ENCODE measurements at places on chromosomes 4 and X. TPM values are rescaled to one million over a fixed set of nuclear protein-coding genes. Genes with fewer than 3 reads are reported as not detected.

DNA sequence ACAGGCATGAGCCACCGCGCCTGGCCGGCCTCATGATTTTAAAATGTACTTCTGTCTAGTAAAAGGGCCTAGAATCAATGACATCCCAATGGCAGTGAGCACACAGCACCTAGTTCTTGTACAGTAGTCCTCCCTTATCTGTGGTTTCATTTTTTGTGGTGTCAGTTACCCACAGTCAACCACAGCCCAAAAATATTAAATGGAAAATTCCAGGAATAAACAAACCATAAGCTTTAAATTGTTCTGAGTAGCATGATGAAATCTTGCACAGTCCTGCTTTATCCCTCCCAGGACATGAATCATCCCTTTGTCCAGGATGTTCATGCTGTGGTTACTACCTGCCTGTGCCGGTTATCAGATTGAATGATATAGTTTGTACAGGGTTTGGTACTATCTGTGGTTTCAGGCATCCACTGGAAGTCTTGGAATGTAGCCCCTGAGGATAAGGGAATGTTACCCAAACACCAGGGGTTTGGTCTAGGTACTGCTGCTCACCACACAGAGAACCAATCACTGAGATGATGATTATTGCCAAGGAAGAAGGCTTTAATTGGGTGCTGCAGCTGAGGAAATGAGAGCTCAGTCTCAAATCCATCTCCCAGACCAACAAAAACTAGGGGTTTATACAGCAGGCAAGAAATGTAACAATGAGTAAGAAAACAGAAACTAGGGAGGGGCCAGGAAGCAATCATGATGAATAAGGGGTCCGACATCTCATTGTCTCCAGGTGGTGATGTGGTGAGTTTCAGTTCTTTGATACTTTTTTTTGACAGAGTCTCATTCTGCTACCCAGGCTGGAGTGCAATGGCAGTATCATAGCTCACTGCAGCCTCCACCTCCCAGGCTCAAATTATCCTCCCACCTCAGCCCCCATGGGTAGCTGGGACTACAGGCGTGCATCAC lies 16.2 kb upstream of the FHL1 start:
- DNase-seq = no peak

DNA sequence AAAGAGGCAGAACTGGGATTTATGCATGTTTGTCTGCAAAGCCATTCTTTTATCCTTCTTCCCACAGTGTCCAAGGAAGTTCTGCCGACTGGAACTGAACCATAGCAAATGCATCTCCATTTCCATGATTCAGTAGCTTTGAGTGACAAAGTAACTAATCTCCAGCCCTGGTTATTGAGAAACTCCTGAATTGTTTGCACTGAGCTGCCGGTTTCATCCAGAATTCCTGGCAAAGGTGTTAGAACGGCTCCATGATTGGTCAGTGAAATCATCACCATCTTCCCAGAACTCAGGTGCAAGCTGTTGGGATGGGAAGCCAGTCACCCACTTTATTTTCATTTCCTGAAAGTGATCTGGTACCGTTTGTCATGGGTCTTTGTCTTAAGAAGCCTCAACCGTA lies 47.0 kb upstream of the SLC34A2 start:
- DNase-seq = no peak

GRCh38 chrX:10174810-10175209 lies 18.0 kb downstream of the CLCN4 start:
- DNase-seq = no peak

DNA sequence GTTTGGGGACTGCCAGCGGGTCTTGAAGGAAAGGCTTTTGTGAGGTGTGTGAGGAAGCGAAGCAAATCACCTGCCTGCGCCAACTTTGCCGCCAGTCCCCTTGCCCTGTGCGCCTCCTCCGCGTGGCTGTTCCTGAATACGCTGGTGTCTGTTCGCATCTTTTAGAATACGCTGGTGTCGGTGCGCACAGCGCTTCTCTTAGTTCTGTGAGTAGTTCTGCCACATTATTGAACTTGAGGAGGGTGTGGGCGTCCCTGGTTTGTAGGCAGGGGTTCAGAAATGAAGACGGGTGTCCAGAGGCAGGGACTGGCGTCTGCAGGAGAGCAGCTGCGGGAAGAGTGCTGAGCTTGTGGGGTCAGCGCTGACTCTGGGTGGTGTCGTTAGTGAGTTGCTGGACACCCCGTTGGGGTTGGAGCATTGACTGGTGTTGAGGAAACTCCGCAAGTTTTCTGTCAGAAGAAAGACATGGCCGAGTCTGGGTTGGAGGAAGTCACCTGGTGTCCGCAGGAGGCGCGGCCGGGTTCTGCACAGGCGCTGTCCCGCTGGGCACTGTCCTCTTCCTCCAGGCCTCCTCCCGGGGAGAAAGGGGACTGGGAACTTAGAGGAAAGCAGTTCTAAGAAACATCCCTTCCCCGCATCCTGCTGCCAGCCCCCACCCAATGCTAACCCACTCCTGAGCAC lies 930 bp downstream of the ZNF718 start:
- no peak for DNase-seq

Gene HMGB2
- total RNA-seq = 172 TPM

Gene AFM
- not detected for total RNA-seq

DNA sequence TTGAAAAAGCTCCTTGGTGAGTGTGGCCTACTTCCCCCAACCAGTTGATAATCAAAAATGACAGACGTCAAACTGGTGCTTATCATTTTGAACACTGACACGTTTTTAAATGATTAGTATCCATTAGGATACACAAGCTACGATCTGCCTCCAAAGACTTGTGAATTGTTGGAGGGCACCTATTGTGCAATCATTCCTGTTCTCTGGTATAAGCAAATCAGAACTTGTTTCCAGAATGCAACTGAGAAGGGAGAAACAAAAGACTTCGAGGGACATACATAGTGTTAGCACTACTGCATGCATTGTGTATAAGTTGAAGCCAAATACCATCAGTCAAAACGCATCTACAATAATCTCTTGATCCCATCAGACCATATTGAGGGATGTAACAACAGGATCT lies 11.6 kb downstream of the NPY2R start:
- DNase-seq = no peak

Gene PPARGC1A
- not detected for total RNA-seq

DNA sequence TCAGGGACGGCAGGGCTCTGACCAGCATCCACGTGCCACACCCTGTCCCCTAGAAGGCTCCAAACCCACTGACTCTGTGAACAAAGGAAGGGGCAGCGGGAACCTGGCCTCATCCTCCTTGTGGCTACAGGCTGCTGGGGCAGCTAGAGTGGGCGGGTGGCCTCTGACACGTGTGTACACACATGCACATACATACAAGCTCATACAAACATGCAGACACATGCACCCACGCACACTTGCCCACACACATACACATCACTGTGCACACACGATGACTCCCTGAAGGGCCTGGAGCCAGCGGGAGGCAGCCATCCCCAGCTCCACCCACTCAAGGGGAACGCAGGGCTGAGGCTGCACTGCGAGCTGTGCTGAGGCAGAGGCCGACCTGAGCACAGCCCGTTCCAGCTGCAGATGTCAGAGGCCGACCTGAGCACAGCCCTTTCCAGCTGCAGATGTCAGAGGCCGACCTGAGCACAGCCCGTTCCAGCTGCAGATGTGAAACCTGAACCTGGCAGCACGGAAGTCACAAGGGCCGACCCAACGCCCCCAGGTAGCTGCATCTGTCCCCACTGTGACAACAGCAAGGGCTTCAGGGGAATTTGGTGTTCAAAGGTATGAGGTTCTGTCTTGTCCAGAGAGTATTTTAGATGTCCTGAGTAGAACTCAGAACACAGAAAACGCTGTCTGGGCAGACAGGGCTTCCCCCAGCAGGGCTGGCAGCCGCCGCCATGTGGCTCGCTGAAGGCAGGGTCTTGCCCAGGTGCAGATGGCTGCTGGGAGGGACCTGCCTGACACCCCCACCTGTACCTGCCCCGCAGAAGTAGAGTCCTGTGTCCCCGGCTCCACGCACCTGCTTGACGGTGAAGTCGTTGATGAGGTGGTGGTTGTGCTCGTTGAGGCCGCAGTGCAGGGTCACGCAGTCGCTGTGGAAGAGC lies 33.5 kb downstream of the CTBP1 start:
- no peak for DNase-seq

Gene H2AZ1
- 99.6 TPM for total RNA-seq

Gene POF1B
- total RNA-seq = not detected

Gene SMARCA1
- 0.35 TPM for total RNA-seq

- no peak for DNase-seq
Observed at GRCh38 chr4:795726-796119, 30.2 kb downstream of the CPLX1 start.

DNA sequence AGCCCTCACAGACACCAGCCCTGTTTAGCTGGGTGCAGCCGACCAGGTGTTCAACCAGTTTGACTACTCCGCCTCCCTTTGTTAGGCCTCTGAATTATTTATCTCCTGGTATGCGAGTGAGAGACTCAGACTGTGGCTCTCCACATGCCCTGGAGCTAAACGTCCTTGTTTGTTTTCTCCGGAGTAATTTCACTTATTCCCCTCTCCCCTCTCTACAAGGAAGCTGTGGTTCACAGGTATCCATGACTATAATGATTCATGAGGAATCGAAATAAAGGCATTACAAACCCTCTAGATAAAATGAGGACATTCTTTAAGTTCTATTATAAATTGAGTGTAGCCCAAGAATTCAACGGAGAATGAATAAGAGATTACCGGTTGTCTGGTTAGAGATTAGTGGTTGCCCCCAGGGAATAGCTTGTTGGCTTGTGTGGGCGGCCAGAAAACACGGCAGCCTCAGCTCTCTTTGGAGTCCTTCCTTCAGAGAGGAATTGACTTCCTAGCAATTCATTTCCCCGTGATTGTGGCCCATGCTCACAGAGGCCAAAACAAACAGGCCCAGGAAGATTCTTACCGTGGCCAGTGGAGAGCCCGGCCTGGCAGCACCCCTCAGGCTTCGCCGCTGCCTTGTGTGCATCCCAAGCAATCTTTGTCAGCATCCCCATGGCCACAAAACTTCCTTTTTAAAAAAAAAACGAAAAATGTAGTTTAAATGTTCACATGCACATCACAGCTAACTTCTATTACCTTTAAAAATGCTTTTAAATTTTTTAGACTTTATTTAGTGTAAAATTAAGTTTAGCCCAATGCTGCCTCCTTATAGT lies 60.2 kb upstream of the CBR4 start:
- no peak for DNase-seq

- no peak for DNase-seq
Observed at GRCh38 chrX:47166126-47166525, 21.1 kb downstream of the RBM10 start.

DNA sequence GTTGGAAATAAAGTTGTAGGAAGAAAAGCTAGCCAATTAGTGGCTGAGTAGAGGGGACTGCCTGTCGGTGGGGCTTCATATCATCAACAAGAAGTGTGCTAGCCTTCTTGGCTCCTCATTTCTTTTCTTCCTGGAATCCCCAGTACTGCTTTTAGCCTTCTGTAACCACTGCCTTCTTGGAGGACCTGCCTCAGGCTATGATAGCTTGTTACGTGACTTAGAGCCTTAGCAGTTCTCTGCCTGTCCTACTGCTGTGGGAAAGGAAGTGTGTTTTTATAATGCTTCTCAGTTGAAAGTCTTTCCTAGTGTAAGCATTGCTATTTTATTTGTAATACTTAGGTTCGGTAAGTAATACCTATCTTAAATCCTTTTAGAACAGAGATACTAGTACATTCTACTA lies 61.9 kb downstream of the LARP1B start:
- no peak for DNase-seq

- DNase-seq = no peak
Observed at GRCh38 chrX:102624105-102624504, 24.8 kb downstream of the ARMCX5 start.

DNA sequence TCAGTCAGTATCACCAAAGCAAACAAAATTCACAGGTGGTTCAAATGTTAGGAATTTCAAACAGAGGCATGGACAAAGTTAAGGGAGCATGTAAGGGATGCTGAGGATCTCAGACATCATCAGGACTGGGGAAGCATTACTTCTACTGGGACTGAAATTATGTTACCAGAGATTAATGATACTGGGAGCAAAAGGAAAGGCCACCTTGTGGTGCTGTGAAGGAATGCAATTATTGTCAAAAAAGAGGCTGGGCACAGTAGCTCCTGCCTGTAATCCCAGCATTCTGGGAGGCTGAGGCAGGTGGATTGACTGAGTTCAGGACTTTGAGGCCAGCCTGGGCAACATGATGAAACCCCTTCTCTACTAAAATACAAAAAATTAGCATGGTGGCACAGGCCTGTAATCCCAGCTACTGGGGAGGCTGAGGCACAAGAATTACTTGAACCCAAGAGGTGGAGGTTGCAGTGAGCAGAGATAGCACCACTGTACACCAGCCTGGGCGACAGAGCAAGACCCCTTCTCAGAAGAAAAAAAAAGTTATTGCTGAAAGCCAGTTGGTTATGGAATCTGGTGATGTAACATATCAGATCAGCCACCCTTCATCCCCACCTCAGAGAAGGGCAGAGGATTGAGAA lies 954.3 kb downstream of the PCDH7 start:
- no peak for DNase-seq

GRCh38 chr4:33802578-33802977 lies 2441.7 kb downstream of the ARAP2 start:
- DNase-seq = no peak

Gene FRYL
- total RNA-seq = 66.7 TPM

Gene MEPE
- not detected for total RNA-seq

GRCh38 chrX:103747163-103747562 lies 29.5 kb upstream of the PLP1 start:
- DNase-seq = no peak

Gene DLG3
- total RNA-seq = 11.0 TPM

GRCh38 chrX:65828599-65828998 lies 161.1 kb downstream of the MSN start:
- no peak for DNase-seq

Gene KLHL34
- total RNA-seq = 0.25 TPM

- DNase-seq = no peak
Observed at GRCh38 chr4:622071-622995, 3.0 kb upstream of the PDE6B start.

DNA sequence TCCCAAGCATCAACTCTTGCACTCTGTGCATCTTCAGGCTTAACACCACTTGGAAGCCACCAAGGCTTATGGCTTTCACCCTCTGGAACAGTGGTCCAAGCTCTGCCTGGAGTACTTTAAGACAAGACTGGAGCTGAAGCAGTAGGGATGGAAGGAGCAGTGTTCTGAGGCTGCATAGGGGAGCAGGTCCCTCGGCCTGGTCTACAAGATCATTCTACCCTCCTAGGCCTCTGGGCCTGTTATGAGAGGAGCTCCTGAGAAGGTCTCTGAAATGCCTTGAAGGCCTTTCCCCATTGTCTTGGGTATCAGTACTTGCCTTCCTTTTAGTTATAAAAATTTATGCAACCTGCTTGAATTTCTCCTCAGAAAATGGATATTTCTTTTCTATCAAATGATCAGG lies 286.7 kb downstream of the CPXCR1 start:
- no peak for DNase-seq

- DNase-seq = no peak
Observed at GRCh38 chr4:71189471-71189870, 149.3 kb upstream of the SLC4A4 start.

DNA sequence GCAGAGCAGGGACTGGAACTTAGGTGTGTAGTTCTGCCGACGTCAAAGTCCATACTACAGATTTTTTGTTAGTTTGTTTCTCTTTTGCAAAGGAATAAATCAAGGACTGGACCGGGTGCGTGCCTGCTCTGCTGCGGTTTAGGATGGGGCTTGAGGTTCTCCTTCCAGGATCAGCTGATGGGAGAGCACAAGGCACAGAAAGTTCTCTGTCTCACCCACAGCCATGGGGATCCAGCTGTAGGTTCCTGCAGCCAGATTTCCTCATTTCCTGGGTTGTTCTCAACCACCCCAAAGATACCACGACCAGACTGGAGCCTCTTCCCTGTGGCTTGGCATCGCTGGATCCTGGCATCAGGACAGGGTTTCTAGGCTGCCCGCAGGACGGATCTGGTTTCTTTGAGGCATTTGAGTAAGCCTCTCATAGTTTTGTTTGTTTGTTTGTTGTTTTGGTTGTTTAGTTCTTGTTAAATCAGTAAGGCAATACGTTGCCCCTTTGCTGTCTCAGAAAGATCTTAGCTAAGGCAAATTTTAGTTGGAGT lies 789 bp upstream of the SRPX start:
- no peak for DNase-seq

Data from CD8-positive, alpha-beta T cell (primary cell).